ENCODE measurements at places on chromosomes 3 and 15.

DNA sequence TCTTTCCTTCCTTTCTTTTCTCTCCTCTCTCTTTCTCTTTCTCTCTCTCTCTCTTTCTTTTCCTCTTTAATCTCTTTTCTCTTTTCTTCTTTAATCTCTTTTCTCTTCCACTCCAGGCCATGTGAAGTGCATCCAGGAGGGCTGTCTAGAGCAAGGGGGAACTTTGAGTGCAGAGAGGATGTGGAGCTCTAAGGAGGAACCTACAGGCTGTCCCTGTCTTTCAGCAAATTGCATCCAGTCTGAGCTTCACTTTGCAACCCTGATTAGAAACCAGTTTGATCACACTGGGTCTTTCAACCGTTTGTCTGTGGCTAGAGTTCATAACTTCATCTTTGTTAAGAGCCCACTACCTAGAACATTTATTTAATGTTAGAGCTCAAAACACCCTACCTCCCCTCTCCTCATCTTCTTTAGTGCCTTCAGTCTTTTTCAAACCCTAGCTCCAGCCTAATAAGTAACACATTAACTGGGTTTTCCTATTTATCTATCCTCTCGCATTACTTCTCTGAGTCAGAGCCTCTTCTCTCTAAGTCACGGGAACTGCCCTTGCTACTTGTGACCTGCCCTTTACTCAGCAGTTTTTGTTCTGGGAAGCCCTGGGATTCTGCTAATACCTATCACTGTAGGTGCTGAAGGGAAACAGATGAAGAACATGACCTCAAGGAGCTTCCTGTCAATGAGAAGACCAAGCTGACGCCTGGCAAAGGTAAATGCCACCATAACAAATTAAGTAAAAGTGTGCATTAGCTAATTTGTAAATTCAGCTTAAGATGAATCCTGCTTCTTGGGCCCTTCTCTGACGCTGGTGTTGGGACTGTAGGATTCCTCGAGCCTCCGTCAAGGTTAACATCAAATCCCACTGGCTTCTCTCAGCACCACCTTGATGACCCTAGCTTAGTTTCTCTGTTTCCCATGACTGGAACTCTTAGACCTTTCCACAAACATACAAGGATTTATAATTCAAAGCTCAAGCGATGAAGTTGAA, at the start of gene GCNT3:
GCNT3 (plus strand) TSS at position 508 of the 985 bp plus-strand sequence. CDS start 6,456 bp downstream, outside the sequence.
- DNase-seq, result no peak

GRCh38 chr3:167116120-167116922, 263.8 kb downstream of the ZBBX start:
- DNase-seq, result no peak

DNA sequence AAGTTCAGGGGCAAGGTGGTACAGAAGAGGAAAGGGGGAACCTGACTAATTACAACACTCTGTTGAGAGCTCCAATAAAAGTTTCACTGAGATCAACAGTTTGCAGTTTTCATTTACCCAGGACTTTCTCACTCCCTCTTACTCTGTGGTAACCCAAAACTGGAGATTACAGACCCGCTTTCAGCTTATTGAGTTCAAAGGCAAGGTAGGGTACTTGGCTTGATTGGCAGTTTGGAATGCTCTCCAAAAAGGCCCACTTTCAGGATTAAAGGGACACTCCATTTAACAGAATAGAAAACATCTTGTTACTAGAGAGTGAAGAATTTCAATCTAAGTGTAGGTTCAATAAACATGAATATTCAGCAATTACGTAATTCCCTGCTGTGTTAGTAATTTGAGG, 117.6 kb upstream of the ETV5 start:
- DNase-seq, result no peak

- DNase-seq, result no peak
Observed at GRCh38 chr3:48248095-48248850, 7.4 kb downstream of the ZNF589 start.

DNA sequence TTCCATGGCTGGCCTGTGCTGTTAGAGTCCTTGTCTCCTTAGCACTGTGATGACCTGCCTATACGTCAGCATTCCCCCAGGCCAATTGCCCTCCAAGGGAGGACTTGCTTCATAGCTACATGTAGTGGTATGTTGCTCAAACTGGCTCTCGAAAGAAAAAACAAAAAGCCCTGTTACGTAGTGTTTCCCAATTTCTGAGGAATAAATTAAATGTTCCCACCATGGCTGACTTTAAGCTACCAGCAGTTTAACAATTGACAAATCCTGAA, 54.6 kb downstream of the WNT7A start:
- no peak for DNase-seq

DNA sequence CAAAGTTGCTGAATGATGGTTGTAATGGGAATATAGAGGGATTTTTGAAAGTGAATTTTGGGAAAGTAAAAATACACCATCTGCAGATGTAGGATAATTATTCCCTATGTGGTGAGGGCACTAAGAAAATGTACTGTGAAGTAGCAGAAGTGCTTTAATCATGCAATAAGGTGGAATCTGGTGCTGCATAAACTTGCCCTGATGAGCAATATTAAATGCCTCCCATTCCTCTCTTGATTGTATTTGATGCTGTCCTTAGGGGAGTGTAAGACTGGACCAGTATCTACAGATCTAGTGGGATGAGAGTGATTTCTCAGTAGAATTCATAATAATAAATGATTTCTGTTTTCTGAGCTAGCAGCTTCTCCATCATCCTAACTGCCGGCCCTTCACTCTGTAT, 47.7 kb upstream of the ATP2C1 start:
- no peak for DNase-seq

DNA sequence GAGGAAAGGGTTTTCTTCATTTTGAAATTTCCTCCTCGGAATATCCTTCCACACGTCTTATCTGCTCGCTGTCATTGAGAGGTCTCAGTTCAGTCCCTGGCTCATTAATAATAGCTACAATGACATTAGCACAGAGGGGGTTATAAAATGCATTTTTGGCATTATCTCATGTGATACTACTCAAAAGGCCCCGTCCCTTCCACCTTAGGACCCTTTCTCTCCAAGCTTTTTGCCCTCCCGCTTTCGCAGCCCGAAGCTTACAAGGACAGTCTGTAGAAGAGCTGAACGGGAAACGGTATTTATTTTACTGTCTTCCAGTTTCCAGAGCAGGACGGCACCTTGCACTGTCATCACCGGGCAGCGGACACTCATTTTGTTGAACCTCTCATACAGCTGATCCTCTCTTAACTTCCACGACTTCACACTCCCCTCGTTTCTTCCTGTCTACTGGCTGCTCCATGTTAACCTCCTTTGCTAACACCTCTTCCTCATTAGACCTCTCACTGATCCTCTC, 5.6 kb upstream of the PLEKHO2 start:
- DNase-seq, result no peak

GRCh38 chr15:70327856-70328678, 230.3 kb upstream of the TLE3 start:
- no peak for DNase-seq

DNA sequence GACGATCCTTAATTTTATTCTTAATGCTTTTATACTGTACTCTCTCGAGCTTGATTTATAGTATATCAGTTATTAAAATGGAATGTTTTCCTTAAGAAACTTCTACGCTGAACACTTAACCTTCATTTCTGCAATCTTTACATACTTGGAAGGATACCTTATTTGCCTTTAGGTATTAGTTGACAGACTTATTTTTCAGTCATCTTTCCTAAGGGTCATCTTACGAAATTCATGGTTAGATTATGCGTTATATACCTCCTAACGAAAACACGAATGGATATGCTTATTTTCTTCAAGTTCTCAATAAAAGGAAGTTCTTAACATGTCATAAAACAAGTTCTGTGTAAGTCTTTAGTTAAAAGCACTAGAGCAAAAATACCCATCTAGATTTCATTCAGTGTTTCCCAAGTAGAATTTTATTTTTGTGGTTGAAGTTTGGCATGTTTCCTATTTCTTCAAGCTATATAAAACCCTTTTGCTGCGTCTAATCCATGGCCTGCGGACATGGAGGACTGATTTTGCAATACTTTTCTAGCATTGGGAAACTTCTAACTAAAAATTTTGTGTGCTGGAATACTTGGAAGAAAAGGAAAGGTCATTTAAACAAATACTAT, 231.3 kb downstream of the TP63 start:
- no peak for DNase-seq

DNA sequence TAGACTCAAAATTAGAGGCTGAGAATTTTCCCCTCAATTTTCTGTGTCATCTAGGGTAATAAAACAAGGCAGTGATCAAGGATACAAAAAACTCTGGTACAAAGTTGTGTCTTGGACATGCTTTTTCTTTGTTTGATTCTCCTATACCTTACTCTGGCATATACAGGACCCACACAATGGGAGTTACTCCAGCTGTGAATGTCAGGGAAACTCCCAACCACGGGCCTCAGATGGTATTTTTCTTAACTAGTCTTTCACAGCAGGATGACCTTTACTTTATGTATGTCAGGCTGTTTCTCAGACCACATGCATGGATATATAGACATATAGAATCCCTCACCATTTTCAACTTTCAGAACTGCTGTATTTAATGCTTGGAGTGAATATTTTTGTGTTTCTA, 41.3 kb downstream of the FEZF2 start:
- DNase-seq, result no peak

GRCh38 chr15:33710748-33711147, 257.5 kb upstream of the CHRM5 start:
- no peak for DNase-seq

DNA sequence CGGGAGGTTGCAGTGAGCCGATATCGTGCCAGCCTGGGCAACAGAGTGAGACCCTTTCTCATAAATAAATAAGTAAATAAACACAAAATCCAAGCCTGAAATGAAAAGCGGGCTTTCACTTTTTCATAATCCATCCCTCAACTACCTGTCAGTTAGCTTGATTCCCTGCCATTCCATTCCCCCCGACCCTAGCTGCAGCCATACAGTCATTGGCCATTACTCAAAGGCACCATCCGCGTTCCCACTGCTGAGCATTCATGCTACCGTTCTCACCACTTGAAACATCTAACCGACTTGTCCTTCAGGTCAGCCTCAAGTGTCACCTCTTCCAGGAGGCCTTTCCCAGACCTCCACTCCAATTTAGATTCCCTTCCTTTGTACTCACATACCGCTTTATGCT, 1.1 kb upstream of the PARL start:
- no peak for DNase-seq

DNA sequence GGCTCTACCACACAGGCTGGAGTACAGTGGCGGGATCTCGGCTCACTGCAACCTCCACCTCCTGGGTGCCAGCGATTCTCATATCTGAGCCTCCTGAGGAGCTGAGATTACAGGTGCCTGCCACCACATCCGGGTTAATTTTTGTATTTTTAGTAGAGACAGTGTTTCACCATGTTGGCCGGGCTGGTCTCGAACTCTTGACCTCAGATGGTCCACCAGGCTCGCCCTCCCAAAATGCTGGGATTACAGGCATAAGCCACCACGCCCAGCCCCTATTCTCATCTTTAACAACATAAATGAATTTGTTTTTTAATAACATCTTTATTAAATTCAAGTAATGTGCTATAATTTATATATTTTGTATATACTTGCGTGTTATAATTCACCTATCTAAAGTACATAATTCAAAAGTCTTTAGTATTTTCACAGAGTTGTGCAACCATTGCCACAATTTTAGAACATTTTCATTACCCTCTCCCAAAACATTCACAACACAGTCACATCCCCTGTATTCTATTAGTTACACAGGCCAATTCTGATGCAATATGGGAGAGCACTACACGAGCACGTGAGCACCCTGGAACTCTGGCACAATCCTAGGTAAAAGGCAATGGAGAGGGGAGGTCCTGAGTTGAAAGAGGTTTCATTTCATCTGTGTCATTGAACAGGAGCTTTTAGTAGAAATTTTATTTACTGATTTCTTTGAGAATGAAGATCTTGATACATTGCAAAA, 21.2 kb upstream of the MTMR14 start:
- no peak for DNase-seq

DNA sequence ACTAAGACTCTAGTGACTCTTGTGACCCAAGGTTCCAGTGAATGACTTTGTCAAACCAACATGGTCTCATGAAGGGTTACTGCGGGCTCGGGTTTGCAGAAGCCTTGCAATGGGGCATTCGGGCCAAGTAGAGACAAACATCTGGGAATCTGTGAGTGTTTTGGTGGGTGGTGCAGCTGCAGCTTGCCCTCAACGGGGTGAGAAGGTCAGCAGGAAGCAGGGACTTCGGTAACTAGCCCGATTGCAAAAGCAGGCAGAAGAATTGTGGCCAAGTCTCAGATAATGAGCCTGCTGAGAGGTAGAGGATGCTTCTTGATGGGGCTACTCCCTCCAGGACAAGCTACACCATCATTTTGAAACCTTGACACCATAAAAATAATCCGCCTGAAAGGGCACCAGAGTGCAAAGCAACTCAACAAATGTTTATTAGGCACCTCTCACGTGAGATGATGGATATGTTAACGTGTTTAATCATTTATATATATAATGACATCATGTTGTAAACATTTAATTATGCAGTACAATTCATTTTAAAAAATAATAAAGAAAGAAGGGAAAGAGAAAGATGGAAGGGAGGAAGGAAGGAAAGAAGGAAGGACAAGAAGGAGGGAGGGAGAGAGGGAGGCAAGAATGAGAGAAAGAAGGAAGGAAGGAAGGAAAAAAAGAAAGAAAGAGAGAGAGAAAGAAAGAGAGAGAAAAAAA, 263.9 kb upstream of the IGF1R start:
- DNase-seq, result no peak

GRCh38 chr3:14802381-14802731, 16.4 kb upstream of the FGD5 start:
- DNase-seq, result no peak

GRCh38 chr15:26132811-26133210, 269.7 kb upstream of the ATP10A start:
- no peak for DNase-seq

DNA sequence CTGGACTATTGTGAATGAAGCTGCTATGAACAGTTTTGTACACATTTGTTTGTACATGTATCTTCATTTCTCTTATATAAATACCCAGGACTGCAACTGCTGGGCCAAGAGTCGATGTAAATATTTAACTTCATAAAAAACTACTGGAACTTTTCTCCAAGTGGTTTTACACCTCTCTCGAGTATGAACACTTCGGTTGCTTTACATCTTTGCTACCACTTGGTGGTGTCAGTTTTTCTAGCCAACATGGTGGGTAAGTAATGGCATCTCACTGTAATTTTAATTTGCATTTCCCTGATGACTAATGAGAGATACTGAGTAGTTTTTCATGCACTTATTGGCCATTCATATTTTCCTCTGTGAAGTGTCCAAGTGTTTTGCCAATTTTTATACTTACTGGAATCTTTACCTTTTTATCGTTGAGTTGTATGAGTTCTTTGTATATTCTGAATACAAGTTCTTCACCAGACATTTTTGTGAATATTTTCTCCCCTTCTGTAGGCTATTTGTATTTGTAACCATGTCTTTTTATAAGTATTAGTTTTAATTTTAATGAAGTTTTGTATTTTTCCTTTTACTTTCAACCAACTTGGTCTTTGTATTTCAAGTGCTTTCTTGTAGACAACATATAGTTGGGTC, 44.4 kb downstream of the PCOLCE2 start:
- DNase-seq, result no peak

- no peak for DNase-seq
Observed at GRCh38 chr3:189787632-189788031, 156.4 kb downstream of the TP63 start.
